ENCODE measurements at places on chromosomes 1 and 21.

- no peak for DNase-seq
Observed at GRCh38 chr1:48309564-48310082, 87.1 kb downstream of the SLC5A9 start.

DNA sequence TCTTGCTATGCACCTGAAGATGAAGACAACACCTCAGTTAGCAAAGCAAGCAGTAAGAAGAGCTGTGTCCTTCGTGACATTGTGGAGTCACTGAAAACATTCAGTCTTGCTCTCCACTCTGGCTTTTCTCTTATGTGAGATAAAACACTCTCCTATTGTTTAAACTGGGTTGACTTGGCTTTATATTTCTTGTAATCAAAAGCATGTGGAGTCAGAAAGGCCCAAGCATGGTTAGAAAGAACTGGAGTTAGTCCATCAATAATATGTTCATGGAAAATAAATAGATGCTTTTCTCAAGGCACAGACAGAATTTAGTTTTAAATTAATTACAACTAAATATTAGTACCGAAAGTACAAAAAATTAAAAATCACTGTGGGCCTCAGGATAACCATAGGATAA is 61.7 kb downstream of the UBE2U start:
- no peak for DNase-seq

- no peak for DNase-seq
Observed at GRCh38 chr21:35868005-35868868, 192.1 kb downstream of the SETD4 start.

GRCh38 chr1:193476748-193477147 is 290.3 kb upstream of the B3GALT2 start:
- no peak for DNase-seq

- DNase-seq = no peak
Observed at GRCh38 chr1:243301059-243301458, 45.2 kb downstream of the SDCCAG8 start.

DNA sequence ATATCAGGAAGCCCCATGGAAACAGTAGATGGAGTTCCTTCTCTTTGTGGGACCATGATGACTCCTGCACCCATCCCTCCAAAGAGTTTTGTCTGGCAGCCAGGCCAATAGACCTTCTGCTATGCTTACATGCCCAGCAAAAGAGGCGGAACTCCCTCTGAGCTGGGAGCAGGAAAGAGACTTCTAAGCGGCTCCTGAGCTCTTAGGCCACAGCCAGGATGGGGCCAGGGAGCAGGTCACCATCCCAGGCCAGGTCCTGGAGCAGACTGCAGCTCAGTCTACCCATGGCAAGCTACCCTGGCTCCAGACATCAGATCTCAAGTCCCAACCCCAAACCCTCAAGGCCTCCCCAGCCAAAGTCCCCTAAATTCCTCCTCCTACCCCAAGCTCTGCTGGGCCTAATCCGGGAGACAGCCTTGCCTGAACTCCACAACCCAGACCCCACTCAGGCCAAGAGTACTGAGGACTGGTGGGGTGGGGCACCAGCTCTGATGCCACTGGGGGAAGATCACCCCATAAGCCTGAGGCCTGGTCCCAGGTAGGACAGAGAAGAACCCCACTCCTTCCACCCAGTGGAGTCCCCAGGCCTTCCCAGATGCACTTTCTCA is 387.9 kb downstream of the MATN1 start:
- no peak for DNase-seq

DNA sequence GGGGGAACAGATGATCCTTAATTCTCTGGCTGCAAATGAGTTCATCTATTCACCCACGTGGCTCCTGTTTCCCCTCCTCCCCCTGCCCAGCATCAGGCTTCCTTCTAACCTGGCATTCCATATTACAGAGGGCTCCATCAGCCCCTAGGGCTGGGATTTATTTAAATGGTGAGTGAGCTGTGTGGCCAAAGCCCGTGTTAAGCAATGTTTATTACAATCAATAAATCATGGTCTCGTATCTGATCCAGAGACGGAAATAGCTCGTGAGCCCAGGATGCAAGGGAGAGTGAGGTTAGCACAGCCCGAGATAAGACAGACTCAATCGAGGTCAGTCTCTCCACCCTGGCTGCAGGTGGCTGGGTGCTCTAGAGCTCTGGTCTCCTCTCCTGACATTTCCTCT is 43.1 kb upstream of the IGSF21 start:
- DNase-seq = no peak

- no peak for DNase-seq
Observed at GRCh38 chr21:15444118-15444960, 285.4 kb upstream of the USP25 start.

DNA sequence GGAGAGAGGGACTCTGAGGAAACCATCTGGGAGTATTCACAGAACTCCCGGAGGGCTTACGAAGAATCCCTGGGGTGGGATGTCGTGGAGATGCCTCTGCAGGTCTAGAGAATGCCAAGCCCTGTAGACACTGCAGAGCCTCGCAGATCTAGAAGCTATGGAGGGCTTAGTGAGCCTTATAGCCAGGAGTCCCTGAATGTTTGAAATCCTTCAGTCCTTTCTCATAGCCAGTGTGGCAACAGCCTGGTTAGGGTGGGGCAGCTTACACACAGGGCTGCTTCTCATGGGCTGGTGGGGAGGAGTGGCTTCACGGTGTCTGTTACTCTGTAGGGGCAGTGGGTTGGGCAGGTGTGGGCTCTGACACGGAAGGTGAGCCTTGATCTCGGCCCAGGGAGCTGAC is 44.2 kb upstream of the KDM4A start:
- no peak for DNase-seq

GRCh38 chr21:14686466-14687267 is 140.6 kb upstream of the SAMSN1 start:
- no peak for DNase-seq

DNA sequence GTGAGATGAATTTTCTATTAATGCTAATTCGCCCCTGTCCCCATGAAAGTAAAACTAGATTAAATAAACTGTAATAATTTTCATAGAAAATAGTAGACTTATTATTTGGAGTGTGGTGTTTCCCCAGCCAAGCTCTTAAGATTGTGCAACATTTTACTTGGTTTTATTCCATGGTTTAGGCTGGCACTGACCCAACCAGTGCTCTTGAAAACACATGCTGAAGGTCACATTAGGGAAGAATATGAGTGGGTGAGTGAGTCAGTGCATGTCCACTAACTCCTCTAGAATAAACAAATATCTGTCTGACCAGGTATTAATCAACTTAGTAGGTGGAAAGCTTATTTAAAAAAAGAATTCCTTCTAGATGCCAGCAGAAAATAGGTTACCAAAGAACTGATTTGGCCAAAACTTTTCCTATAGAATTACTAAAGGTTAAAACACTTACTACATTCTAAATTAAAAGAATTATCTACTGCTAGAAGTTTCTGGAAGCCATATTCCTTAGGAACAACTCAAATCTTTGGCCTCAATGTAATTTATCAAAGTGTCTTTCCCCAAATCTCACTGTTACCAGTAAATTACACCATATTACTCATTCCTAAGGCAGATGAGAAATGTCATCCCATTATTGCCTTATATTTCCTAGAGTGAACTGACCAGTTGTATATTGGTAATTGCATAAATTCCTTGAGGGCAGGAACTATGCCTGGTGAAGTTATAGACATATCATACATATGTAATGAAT is 89.7 kb upstream of the RGS1 start:
- no peak for DNase-seq

GRCh38 chr1:9167638-9168037 is 38.7 kb upstream of the GPR157 start:
- no peak for DNase-seq

DNA sequence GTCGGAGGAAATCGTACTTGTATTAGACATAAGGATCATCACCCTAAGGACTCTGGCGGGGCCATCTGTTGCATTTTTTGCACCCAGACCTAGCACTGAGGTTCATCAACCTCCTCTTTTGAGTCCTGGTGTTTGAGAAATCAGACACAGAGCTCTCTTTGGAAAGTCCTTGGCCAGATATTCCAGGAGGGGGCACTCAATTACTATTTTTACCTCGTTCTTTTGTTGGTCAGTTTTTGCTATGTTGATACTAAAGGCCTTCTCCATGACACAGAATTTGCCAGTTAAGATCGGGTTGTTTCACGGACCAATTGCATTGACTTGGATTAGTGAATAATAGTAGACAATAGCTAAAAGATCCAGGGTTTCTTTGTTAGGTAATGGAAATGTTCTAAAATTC is 711.2 kb downstream of the KCNT2 start:
- DNase-seq = no peak

DNA sequence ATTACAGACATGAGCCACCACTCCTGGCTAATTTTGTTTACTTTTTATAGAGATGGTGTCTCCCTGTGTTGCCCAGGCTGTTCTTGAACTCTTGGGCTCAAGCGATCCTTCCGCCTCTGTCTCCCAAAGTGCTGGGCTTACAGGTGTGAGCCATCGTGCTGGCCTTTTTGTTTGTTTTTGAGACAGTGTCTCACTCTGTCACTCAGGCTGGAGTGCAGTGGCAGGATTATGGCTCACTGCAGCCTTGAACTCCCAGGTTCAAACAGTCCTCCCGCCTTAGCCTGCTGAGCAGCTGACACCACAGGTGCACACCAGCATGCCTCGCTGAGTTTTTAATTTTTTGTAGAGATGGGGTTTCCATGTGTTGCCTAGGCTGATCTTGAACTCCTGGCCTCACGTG is 49.1 kb downstream of the ADARB1 start:
- no peak for DNase-seq

DNA sequence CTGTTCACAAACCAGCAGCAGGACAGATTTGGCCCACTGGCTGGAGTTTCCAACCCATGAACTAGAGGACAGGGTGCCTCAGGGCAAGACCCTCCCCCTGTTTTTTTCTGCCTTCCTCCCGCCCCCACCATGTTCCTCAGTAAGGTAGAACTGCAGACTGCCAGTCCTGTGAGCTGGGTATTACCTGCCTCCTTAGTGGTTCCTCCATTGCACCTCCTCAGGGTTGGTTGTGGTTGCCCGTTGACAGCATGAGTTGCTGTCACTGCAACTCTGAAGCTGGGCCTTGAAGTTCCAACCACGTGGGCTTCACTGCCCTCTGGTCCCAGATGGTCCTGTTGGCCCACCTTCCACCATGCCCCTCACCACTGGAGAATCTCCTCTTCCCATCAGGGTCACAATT is 28.8 kb downstream of the TENT5C start:
- no peak for DNase-seq

DNA sequence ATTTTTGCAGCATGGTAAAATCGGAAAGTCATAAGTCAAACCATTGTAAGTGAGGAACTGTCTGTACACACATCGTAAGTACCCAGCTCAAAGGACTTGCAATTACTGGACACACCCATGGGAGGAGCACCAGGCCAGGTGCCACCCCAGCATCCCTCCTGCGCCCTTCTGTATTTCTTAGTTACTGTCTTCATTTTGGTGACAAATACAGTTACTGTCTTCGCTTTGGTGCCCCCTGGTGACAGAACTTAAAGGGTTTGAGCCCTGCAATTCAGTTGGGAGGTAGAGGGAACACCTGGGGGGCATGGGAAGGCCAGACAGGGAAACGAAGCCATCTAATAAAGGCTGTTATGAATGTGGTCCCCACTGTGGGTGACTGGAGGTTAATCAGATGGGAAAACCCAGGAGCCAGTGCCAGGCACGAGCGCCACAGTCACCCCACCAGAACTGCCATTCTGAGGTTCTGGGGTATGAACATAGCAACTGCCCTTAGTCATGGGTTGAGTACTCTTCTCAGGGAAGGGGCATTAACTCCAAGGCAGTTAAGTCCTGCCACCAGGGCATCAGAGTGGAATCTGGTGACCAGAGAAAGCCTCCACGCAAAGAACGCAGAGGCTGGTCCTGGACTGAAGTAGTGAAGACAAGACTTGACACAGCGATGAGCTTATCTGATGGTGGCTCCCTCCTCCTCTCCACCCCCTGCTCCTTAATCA is 612.9 kb downstream of the PTPRU start:
- DNase-seq = peak; percentile 20

- DNase-seq = peak; percentile 13
Observed at GRCh38 chr1:11384170-11384554, 94.8 kb upstream of the DISP3 start.

- peak; percentile 43 for DNase-seq
Observed at GRCh38 chr1:36304970-36305914, 926 bp upstream of the SH3D21 start.

Data from T-helper 2 cell treated with Interferon-gamma antibody and Interleukin-4, amounts not matched to agents 5 μg/mL and 100 μg/mL, for 36 hours (primary cell).